Epithelial cell of esophagus (primary cell): ENCODE measurements at places on chromosomes 1 and 21.

- DNase-seq = no peak
Measured at GRCh38 chr1:59986516-59987310, 60.1 kb upstream of the CYP2J2 start.

GRCh38 chr1:119779869-119780356 lies 11.2 kb upstream of the HMGCS2 start:
- peak; percentile 59 for DNase-seq

DNA sequence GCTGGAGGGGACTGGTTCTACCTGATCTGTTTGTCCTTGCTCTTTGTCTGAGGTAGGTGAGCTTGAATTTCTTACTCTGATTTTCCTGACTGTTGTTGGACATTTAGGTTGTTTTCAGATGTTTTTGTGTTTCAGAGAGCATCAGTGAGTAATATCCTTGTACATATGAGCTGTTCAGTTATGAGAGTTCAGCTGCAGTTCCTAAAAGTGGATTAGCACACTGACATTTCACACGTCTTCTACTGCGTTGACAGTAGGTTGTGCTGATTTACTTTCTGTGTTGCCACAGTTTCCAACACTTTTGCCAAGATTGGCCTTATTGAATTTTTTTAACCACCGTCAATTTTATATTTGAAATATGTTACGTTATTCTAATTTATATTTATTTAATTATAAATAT lies 27.7 kb downstream of the CXADR start:
- no peak for DNase-seq

- no peak for DNase-seq
Measured at GRCh38 chr1:8162168-8162567, 136.1 kb upstream of the ERRFI1 start.

DNA sequence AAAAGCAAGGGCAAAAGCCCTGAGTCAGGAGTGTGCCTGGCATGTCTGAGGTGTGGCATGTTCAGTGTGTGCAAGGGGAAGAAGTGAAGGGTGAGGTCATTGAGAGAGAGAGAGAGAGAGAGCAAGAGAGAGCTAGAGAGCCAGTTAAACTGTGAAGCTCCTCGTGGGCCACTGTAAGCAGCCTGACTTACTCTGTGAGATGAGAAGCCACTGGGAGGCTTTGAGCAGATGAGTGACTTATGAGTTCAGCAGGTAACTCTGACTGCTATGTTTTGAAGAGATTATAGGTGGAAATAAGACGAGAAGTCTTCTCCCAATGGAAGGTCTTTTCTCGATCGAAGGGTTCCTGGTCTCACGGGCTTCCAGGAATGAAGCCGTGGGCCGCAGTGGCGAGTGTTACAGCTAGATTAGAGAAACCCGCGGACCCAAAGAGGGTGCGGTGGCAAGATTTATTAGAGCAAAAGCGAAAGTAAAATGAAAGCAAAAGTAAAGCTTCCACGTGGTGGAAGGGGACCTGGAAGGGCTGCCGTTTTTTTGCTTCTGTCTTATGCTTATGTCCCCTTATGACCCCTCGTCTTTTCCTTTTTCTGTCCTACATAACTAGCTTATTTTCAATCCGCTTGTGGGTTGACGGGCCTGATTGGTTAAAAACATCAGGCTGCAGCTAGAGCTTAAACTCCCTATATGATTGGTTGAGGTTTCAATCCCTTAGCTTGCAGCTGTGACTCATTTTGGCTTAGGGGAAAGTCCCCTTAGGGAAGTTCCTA lies 323.1 kb upstream of the FAM78B start:
- DNase-seq = peak; percentile 20

DNA sequence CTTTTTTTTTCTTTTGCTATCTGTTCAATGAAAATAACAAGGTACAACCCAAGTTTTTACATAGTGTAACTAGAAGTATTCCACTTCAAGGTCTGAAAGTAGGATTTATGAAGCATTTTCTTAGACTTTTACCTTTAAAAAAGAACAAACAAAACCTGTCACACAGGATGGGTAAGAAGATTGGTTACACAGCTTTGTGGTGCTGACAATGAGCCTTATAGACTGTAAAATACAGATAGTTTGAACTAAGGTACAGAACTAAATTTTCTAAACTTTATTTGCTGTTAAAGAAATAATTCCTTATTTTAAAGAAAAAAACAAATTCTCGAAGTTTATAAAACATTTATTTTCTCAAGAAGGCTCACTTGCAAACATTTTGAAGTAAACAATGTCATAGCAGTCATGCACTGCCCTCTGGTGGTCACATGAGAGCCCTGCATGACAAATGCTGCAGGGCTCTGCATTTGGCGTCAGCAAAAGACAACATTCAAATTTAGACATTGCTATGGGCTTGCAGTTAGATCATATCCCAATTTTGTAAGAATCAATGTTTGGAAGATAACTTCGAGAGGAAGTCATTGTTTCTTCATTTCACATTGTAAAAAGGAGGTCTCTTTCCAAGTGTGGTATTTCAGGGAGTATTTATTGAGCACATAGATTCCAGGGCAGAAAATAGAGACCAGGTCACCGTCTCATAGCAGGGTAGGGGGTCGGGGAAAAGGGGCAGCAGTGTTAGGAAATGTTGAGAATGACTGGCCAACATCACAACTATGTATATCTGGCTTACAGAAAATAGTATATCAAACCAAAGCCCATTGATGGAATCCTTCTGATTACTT lies 115.3 kb upstream of the FMN2 start:
- peak; percentile 56 for DNase-seq

GRCh38 chr1:169368406-169368769 lies 393 bp downstream of the BLZF1 start:
- peak; percentile 45 for DNase-seq

- peak; percentile 32 for DNase-seq
Measured at GRCh38 chr21:28952686-28953085, 40.0 kb downstream of the LTN1 start.

DNA sequence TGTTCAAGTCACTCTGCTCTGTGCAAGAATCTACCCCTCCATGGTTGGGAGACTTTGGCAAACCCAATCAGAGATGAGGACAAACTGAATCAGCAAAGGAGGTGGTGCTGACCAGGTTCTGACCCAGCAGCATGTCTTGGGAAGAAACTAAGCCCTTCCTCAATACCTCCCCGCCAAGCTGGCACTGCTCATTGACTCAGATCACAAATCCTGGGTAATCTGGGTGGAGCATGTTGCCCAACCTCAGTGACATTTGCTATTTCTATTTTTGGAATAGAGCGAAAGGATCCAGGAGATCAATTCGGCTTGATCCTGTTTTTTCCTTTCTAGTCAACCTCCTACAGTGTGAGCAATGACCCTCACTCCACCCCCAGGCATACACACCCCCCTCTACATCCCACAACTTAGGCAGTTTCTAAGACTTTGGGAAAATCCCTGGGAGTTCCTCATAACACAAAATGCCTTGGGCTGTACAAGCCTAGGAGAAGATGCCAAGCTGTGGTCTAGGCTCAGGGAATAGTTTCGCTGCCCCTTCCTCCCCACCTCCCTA lies 166.8 kb upstream of the KCNJ6 start:
- DNase-seq = peak; percentile 29

DNA sequence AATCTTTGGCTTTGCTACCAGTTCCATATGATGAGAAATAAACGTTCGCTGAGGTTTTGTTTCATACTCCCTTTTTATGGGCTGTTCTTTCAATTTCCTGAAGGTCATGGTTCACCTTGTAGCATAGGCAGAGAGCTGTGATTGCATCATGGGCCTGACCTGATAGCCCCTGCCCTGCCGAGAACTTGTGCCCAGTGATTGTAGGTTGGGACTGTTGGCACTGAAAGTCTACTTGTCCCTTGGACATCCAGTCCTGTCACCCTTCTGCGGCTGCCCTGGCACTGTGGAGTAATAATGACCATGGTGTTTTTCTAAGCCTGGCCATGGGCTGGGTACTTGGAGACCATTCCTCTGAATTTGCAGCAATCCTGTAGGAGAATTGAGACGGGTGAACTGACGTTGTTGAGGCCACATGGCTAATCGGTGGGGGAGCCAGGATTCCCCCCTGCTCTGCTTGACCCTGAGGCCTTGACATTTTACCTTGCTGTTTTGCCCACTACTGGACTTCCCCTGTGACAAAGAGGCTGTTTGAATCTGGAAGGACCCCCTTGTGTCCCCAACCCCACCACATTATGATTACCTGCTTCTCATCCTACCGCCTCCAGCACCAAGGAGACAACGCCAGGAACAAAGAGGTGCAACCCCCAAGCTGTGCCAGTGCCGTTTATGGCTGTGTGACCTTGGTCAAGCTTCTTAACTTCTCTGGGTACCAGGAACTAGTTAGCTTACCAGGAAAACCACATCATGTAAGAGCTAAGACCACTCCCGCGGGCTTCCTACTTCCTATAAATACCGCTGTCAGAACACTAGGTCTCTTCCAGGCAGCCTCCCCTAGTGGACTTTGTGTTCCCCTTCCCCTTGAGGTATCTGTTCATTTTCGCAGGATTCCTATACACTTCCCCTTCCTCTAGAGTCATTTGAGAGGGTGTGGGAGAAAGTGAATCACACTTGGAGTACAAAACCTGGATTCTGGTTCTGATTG lies 23.4 kb downstream of the SESN2 start:
- no peak for DNase-seq

DNA sequence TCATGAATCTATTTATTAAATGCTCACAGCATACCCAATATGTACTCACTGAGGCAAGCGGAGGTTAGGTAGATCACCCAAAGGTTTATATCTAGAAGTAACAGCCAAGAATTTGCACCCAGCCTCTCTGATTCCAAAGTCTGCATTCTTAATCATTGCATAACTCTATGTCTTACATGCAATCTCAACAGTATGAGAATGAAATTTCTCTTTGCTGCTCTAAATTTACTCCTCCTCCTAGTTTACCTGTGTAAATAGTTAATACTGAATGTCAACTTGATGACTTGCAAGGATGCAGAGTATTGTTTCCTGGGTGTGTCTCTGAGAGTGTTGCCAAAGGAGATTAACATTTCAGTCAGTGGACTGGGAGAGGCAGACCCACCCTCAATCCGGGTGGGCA lies 840.6 kb downstream of the BRINP3 start:
- peak; percentile 39 for DNase-seq

GRCh38 chr21:45829668-45830067 lies 151.9 kb upstream of the COL6A1 start:
- no peak for DNase-seq
